Stimulated activated CD4-positive, alpha-beta T cell treated with anti-CD3 and anti-CD28 coated beads, Interleukin-1b, Interleukin-23, amount 100 ng/mL, for 1 hour (primary cell): ENCODE measurements at places on chromosomes 1 and 21.

GRCh38 chr1:6447818-6448748 is 17.9 kb downstream of the TNFRSF25 start:
- DNase-seq: no peak

- no peak for DNase-seq
These were observed 375.9 kb downstream of the BRINP3 start for GRCh38 chr1:190101756-190102155.

- DNase-seq: no peak
These were observed 38.6 kb downstream of the PAPPA2 start for GRCh38 chr1:176501599-176501998.

DNA sequence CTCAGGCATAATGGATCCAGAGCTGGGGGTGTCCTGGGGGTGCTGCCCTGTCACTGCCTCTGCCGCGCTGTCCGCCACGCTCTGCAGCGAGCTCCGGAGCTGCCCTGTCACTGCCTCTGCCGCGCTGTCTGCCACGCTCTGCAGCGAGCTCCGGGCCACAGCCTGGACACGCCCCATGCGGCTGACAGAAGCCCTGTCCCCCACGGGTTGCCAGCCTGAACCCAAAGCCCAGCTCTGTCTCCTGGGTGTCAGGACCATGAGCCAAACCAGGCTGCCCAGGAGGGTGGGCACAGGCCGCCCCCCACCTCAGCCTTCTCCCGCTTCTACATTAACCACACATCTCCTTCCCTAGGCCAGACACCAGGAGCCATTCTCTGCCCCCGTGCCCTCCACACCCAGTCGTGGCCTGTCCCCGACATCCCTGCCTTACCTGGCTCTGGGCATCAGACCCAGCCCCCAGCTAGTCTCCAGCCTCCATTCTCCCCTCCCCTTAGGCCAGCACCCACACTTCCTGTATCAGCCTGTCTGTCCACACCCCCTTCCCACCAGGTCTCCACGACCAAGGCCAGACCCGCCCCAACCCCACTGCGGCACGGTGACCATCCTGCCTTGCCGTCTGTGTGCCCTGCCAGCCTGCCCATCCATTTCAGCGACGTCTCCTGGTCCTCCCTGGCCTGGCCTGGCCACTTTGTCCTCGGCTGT is 72.9 kb upstream of the COL6A1 start:
- no peak for DNase-seq

GRCh38 chr1:111758373-111758772 is 2.7 kb downstream of the DDX20 start:
- no peak for DNase-seq

- DNase-seq: no peak
These were observed 21.6 kb downstream of the METTL13 start for GRCh38 chr1:171803045-171803444.
